Cortex of kidney (tissue), 1 donor: ENCODE measurements at places on chromosomes 1 and 21.

DNA sequence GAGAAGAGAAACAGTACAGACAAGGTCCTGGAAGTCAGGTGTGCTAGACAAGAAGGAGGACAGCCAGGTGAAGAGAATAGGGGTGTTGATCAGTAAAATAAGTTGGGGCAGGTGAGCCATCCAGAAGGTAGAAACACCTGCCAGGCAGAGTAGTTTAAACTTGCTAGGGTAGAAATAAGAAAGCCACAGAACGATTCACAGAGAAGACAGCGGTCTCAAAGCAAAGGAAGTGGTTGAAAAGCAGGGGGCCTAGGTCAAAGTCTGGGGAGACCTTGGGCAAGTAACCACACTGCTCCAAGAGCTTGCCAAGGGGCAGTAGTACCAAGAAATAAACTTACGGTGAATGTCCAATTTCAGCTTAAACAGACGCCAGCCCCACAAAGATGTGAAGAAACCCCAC is 116.6 kb upstream of the PROX1 start:
- DNase-seq, result no peak

DNA sequence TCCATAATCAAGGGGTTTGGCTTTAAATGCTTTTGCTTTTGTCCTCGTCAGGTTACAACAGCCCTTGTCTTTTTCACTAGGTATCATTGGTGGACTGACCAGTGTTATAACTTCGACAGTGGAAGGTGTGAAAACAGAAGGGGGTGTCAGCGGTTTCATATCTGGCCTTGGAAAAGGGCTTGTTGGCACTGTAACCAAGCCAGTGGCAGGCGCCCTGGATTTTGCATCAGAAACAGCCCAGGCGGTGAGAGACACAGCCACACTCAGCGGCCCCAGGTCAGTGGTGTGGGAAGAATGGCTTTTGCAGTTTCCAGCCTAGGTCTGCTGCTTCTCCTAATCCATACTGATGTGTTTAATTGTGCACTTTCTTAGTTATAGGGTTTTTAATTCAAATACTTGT is 157.9 kb downstream of the DHRS3 start:
- DNase-seq, result no peak

- no peak for DNase-seq
Measured at GRCh38 chr1:167683226-167683625, 38.6 kb upstream of the MPZL1 start.

GRCh38 chr1:14652840-14653239 is 54.4 kb downstream of the KAZN start:
- DNase-seq, result no peak

DNA sequence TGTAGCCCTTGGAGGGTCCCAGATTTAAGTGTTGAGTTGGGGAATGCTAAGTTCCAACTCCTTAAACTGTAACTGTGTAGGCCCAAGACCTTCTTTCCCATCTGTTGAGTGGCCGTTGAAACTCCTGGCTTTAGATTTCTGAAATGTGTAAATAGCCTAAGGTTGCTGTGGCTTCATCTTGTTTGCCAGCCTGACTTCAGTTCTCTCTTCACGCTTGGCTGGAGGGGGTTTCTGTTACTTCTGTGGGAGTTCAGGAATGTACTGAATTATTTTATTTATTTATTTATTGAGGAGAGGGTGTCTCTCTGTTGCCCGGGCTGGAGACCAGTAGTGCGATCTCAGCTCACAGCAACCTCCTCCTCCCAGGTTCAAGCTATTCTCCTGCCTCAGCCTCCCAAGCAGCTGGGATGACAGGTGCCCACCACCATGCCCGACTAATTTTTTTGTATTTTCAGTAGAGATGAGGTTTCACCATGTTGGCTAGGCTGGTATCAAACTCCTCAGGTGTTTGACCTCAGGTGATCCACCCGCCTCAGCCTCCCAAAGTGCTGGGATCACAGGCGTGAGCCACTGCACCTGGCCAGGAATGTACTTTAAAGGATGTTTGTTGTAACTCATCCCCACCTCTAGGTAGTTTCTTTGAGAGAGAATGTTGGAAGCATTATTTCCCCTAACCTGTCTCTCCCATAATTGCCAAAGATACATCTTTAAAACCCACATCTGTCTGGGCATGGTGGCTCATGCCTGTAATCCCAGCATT is 5.9 kb downstream of the TTC39A start:
- no peak for DNase-seq

GRCh38 chr1:114756949-114757454 is 782 bp downstream of the CSDE1 start:
- DNase-seq, result no peak

DNA sequence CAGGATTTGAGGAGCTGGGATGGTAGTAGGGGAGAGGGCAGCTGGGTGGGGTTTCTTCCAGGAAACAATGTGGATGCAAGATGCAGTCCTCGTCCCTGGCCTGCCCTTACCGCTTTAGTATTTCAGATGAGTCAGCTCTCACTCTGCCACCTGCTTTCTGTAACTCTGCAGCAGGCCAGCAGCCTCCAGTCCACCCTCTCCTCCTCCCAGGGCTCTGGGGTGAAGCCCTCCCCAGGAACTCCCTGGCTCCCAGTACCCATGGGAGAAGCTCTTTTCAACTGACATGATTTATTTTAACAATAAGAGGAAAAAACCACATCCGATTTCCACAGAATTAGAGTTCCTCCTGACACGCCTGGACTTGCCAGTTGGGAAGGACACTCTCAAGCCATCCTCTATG is 39.0 kb upstream of the IL20 start:
- DNase-seq, result no peak

DNA sequence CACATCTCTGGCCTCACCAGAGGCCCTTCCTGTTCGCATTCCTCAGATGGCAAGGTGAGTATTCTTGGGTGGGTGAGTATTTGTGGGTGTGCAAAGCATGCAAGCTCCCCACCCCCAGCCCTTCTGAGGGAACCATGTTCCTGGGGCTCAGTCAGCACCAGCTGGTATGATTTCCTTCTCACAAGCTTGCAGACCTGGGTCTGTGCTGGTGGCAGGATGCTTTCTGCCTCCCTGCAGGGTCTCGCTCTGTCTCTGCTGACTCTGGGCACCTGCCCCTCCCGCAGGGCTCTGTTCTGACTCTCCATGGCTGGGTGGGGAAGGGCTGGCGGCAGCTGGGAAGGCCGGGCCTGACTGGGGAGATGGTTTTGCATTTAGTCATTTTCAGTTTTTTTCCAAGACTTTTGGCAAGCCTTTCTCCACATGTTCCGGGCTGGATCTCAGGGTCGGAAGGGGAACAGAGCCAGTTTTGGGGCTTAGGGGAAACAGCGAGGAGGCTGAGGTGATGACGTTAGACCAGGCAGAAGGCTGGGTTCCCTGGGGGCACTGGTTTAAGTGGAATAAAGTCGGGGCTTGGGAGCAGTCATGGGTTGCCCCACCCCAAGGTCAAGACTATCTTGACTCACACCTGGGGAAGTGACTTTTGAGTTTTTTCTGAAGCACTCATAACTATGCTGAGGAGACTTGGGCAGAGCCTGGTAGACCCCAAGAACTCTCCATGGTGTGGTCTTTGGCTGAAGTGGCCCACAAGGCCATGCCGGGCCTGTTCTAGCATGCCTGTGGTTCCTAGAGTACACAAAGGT is 6.2 kb downstream of the RASSF5 start:
- no peak for DNase-seq

- DNase-seq, result no peak
Measured at GRCh38 chr21:41902946-41903345, 23.8 kb upstream of the PRDM15 start.

DNA sequence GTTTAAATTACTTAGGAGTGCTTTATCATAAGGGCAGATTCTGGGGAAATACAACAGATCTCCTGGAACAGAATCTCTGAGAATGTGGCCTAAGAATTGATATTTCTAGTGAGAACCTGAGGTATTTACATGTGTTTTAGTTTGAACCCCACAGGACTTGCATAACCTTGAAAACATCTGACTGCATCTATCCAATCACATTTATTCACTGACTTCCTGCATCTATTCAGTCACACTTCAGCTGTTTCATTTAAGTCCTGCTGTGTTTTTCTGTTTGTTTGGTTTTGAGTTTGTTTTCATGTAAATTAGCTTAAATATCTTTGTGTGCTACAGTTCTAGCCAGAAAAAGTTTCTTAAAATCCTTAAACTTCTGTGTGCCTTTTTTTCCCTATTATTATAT is 1260.7 kb downstream of the PLA2G4A start:
- no peak for DNase-seq

DNA sequence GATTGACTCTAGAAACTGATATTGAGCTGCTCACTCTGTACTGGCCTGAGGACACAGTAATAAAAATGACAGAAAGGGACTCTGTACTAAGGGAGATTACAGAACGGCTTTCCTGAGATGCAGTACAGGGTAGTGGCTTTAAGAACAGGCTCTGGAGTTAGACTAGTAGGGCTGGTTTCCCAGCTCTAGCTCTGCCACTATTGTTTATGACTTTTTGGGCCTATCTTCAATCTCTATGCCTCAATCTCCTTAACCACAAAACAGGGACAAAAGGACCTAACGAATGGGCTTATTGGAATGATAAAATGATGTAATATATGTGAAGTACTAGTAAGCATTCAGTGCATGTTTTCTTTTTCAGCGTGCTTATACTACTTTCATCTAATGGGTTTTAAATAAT is 1.4 kb downstream of the DEPDC1 start:
- DNase-seq, result no peak

GRCh38 chr1:41847733-41848132 is 71.0 kb downstream of the HIVEP3 start:
- no peak for DNase-seq

DNA sequence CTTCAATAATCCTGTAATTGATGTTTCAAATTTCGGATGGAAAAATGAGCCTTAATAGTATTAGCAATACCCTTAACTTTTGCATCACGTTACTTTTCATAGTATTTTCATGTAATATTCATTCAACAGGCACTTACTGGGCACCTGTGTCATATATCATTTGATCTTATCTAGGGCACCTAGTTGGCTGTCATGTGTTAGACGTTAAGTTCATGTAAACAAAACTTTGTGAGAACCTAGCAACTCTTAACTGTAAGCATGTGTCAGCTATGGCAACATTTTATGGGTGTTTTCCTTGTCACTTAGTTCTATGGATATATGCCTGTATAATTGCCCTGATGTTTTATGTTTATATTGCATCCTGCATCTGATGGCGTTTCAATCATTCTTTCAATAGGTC is 777 bp downstream of the LAMC2 start:
- no peak for DNase-seq

GRCh38 chr1:67634396-67634935 is 50.5 kb upstream of the GADD45A start:
- DNase-seq, result no peak

DNA sequence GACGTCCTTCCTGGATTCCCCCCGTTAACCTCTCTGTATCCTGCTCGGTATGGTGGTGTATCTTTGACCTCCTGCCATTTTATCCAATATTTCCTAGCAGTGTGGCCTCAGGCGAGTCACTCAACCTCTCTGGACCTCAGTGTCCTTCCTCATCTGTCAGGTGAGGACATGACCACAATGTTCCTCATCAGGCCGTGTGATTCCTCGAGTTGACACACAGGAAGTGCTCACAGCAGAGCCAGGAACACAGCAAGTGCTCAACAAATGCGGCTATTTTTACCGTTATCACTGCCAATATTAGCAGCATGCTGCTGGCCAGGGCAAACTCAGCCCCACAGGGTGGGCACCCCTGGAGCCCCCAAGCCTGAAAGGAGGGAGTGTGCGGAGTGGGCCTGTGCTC is 450.2 kb downstream of the KIF26B start:
- DNase-seq, result no peak

DNA sequence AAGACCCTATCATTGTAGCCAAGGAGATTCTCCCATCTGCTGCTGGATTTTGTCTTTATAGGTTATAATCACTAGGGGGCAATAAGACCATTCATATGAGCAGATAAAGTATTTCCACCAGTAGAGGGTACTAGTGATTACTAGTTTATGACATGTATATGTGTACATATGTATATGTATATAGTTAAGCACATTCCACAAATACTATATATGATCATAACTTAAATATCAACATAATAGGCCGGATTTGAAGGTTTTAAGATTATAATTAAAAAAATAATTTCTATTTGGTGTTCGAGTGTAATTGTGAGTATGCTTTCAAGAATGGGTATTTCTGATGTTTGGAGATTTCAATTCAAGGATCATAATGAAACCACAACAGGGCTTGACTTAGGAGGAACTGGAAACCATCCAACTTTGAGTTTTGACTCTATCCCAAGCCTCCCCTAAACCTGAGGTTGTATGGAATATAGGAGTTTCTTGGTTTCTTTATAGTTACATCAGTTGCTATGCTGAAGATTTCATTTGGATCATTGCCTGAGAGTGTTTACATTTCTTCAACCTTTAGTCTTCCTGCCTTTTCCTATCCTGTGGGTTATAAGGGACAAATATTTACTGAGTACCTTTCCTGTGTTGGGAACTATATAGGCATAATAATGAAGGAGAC is 16.9 kb downstream of the TCEANC2 start:
- no peak for DNase-seq
